ENCODE measurements at places on chromosomes 13 and 19.

DNA sequence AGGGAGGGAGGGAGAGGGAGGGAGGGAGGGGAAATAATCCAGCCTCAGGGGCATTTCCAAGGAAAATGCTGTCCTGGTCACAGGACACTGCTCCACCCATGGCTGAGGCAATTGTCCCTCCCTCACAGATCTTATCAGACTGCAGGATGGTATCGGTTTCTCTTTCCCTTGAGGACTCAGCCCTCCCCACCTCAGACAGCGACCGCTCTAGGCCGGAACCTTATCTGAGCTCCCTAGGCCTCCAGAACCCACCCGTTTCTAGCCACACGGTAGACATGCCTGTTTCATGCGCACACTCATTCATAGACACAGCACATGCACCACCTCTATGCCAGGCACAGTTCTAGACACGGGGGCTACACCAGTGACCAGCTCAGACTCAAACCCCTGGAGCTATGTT is 10.0 kb upstream of the IZUMO2 start:
- no peak for ATAC-seq

DNA sequence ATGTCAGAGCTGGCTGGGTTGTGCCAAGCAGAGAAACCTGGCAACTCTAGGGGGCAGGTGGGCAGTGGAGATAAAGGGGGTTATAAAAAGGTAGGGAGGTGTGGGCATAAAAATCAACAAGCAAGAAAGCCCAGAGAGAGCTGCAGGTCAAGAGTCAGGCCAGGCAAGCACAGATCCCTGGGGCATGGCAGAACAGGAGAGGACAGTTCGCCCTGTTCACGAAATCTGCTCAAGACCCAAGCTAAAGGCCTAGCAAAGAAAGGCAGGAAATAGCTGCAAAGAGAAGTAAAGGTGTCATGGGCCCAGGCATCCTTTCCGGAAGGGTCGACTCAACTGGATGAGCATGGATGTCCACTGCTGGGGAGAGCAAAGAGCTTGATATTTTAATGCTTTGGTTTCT is 3.4 kb downstream of the MBNL2 start:
- no peak for ATAC-seq

DNA sequence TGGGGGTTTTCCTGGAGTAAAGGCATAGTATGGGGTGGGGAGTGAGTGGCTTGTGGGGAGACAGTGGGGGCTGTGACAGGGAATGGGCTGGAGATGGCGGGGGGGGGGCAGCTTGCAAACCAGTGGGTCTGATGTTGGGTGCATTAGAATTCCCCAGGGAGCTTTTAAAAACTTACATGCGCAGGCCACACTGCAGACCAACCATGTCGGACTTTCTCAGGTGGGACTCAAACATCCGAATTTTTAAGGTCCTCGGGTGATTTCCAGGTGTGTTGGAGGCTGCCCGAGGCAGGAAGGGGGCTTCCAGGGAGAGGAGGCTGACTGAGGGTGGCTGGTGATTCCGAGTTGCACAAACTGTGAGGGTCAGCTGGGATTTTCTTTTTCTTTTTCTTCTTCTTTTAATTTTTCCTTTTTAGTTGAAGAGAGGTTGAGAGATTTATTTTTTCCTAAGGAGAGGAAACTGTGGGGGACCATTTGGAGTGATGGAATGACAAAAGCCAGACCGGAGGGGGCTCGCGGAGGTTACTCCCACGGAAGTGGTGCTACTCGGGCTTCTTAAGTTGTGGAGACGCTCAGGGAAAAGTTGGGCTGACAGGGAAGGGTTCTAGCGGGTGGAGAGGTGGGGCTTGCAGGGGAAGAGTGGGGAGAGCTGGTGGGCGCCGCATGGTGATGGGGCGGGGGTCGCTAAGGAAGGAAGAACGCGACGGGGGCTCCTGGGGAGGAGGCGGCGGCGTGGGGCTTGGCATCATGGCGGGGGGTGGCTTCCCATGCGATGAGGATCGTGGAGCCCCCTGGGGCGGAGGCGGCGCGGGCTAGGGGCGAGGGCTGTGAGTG is 997 bp upstream of the CACNG8 start:
- ATAC-seq, result no peak

GRCh38 chr19:51417810-51418157 is 342 bp upstream of the SIGLEC10 start:
- ATAC-seq, result no peak

- no peak for ATAC-seq
Measured at GRCh38 chr19:58409010-58409790, 751 bp downstream of the ZNF584 start.

GRCh38 chr19:33849551-33850147 is 53.0 kb downstream of the KCTD15 start:
- no peak for ATAC-seq

DNA sequence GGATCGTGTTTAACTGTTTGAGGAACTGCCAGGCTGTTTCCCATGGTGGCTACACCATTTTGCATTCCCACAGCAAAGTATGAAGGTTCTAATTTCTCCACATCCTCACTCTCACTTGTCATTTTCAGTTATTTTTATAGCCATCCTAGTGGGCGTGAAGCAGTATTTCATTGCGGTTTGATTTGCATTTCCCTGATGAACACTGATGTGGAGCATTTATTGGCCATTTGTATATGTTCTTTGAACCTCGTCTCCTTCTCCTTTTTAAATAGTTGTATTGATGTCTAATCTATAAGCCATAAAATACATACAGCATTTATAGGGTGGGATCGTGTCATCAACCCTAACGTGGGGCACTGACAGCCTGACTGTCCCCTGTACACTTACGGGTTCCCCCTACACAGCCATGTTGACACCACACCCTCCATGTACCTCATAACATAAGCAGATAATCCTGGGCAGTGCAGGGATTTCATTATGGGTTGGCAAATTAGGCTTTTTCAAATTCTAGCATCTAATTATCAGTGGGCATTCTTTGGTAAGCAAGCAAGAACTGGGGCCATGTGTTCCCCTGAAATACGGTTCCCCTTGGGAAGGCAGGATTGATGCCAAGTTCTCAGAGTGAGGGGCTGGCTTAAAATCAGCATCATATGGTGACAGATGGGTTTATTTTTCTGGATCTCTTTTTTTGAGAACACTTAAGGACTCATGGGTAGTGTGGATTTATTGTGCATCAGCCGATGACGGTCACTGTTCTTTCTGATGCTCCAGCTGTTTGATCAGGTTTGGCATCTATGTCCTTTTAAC is 11.6 kb upstream of the ZBTB45 start:
- no peak for ATAC-seq

DNA sequence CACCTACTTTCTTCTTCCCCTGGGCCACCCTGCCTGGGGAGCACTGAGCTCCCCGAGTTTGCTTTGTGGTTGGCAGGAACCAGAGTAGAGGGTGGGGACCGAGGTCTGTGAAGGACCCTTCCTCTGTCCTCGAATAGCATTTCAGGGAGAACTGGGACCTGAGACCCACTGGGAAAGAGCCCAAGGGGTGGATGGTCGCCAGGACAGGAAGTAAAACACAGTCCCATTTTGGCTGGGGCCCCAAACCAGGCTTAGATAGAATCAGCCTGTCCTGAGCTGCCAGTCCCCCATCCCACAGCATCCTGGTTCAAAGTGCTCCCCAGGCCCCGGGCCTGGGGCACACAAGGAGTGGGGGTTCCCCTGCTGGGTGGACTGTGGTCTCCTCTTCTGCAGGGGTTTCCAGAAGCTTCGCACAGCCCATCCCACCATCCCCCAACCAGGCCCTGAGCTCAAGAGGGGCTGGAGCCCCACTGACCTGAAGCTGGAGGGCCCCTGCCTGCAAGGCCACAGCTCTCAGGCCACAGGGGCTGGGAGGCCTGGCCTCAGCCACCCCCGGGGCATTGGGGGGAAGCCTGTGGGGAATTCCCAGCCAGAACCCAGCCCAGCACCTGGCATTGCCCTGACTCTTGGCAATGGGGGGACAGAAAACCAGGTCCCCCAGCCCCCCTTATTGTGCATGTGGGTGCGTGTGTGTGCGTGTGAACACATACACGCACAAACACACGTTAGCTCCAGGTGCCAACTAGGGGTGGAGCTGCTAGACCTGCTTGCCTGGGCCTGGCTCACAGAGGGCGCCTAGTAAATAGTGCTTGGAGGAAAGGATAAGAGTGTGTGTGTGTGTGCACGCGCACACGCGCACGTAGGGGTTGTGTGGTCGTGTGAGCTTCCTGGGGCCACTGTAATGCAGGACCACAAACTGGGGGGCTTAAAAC is 995 bp upstream of the MKNK2 start:
- ATAC-seq, result no peak

DNA sequence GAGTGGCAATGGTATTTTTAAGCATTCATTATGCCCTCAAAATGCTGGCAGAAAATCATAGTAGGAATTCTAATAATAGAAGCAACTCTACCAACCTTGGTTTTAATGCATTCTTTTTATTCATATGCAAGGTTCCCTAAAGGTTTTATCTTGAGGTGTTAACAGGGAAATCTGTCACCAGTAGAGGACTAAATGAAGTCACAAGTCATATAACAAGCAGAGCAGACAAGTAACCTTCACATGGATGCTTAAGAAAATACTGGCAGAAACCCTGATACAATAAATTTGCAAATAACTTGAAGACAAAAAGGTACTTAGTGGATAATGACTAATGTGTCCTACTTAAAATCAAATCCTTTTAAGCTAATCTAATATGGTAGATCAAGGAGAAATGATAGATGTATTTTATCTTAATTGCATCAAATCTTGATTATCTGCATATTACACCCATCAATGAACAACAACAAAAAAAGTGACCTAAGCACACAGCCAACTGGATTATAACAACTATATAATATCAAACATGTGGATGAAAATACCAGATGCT is 73.3 kb downstream of the RFC3 start:
- no peak for ATAC-seq

GRCh38 chr13:29688193-29688592 is 92.7 kb upstream of the SLC7A1 start:
- ATAC-seq, result no peak

- ATAC-seq, result no peak
Measured at GRCh38 chr13:77535448-77535847, at the start of gene SCEL. Gene SCEL, plus strand, starts transcription at chr13:77535706. Its CDS starts 20,170 bp downstream, at chr13:77555876.

GRCh38 chr13:23320926-23321534 is 112.5 kb downstream of the SACS start:
- peak; percentile 22 for ATAC-seq

DNA sequence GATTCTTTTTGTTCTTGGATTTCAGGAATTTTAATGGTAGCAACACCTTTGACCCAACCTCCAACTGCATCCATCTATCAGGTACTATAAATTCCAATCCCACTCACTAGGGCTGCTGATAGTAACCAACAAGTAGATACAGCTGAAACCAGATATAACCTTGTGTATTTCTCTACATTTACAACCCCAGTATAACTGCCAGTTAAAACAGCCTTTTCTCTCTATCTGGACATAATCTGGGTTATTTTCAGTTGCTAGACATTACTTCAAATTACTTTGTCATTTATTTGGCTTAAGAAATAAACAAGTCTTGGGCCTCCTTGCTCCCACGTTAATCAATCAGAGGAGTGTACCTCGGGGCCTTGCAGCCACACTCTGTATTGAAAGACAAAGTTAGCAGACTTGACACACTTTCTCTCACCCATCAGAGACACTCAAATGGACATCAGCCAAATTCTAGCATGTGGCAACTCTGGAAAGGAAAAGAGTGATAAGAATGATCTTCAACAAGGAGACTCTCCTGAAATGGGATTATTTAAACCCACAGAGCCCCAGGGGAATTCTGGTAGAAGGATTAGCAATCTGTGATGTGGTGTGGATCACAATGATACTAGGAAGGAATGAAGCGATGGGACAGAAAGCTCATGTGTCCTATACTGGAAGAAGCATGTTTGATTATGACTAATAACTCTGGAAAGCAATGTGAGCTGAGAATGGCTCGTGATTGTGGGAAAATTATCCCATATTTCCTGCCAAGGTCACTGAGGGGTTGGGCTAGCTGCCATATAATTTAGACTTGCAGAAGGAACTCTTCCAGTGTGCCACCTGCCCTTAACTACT is 157.5 kb downstream of the FLT1 start:
- ATAC-seq, result peak; percentile 48

DNA sequence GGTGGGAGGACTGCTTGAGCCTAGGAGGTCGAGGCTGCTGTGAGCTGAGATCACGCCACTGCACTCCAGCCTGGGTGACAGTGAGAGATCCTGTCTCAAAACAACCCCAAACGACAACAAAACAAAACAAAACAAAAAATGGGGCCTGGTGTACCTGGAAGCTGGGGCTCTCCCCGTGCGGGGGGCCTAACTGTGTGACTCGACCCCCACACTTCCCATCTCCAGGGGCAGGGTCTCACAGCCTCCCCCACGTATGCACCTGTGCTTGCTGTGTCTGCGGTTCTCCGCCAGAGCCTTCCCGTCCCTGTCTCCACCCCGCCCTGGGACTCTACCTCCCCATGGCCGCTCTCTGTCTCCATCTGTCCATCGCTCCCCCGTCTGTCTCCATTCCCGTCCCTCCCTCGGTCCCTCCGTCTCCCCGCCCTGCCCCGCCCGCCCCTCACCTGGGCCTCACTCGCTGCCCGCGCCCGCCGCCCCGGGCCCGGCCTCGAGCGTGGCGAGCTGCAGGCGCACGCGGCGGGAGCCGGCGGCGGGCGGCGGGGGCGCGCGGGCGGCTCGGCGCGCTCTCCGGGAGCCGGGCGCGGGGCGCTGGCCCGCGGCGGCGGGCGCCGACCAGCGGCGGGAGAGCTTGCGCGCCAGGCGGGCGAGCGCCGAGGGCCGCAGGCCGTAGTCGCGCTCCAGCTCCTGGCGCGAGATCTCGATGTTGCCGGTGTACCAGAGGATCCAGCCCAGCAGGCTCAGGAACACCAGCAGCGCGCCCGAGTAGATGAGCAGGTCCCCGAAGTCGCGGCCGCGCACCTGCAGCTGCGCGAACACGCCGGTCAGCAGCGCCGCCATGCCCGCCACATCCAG is 587 bp downstream of the TMEM238 start:
- peak; percentile 29 for ATAC-seq

- ATAC-seq, result no peak
Measured at GRCh38 chr13:97259410-97259797, 37.3 kb downstream of the MBNL2 start.

- no peak for ATAC-seq
Measured at GRCh38 chr19:1577090-1577928, 9.2 kb upstream of the MEX3D start.

GRCh38 chr13:64078025-64078424 is 2662.4 kb upstream of the PCDH20 start:
- ATAC-seq, result no peak

Data from gastroesophageal sphincter (tissue), 4 donors.